ENCODE measurements at places on chromosomes 3 and 15. TPM values are rescaled to one million over a fixed set of nuclear protein-coding genes. Genes with fewer than 3 reads are reported as not detected.

GRCh38 chr3:141619450-141619849 lies 118.6 kb upstream of the RNF7 start:
- DNase-seq: no peak

GRCh38 chr3:140189976-140190375 lies 255.0 kb downstream of the CLSTN2 start:
- DNase-seq: no peak

- no peak for DNase-seq
Measured at GRCh38 chr3:44128057-44128775, 113.5 kb upstream of the TOPAZ1 start.

DNA sequence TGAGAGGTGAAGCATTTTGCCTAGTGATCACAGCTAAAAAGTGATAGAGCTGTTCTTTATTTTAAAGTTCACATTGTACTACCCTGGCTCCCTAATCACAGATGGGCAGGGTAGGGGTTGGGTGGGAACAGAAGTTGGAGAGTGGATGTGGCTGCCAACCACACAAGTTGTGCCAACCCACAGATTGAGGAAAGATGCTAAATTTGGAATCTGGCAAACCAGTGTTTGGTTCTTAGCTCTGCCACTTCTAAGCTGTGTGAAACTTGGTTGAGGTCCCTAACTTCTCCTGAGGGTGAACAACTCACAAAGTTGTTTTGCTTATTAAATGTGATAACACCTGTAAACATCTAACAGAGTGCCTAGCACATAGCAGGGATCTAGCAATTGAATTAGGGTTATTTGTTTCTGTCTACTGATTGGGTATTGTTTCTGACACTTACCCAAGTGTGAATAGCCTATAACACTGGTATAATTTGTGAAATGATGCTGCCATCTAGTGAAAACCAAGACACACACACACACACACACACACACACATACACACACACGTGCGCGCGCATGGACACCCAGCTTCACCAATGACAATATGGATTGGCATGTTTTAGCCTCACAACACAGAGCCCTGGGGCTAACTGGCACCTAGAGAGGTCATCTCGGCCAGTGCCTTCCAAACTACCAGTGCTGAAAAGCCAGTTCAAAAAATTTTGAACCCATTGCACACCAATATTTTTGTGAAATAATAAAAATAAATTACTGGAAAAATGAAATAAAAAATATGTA lies 25.3 kb downstream of the ADGRG7 start:
- DNase-seq: peak; percentile 58

- no peak for DNase-seq
Measured at GRCh38 chr3:55426486-55426885, 60.6 kb downstream of the WNT5A start.

DNA sequence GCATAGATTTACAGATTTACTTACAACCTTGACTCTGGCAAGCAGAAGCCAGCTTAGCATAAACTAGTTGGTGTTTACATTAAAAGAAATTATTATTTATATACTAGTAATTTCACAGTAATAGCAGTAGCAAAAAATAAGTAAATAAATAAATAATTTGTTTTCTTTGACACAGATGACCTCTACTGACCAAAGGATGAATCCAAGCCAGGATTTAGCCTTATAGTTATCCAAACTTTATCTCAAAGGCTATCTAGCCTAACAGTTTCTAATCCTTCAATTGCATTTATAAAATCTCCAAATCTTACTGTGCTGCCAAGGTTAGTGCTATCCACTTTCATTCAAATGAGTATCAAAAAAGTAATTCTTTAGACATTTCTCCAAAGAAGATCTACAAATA lies 64.3 kb downstream of the FRMD5 start:
- peak; percentile 29 for DNase-seq

DNA sequence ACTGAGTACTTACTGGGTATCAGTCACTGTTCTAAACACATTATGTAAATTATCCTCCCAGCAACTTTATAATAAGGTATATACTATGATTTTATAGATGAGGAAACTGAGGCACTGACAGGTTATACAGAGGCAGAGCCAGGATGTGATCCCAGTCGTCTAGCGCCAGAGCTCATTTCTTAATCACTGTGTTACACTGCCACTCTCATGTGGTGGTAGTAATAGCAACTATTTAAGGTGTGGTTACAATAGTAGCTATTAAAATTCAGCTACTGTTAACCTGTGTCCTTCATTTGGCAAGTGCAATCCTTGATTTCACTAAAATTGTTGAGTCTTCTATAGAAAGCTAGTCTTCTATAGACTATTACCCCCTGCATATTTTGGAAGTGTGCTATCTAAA lies 43.1 kb upstream of the TRPC1 start:
- peak; percentile 31 for DNase-seq

GRCh38 chr3:143352850-143353550 lies 233.4 kb downstream of the CHST2 start:
- DNase-seq: no peak

GRCh38 chr3:172692751-172693338 lies 18.0 kb downstream of the NCEH1 start:
- no peak for DNase-seq

- DNase-seq: no peak
Measured at GRCh38 chr3:188513662-188514328, 359.8 kb downstream of the LPP start.

GRCh38 chr3:66326340-66326739 lies 105.5 kb downstream of the SLC25A26 start:
- no peak for DNase-seq

DNA sequence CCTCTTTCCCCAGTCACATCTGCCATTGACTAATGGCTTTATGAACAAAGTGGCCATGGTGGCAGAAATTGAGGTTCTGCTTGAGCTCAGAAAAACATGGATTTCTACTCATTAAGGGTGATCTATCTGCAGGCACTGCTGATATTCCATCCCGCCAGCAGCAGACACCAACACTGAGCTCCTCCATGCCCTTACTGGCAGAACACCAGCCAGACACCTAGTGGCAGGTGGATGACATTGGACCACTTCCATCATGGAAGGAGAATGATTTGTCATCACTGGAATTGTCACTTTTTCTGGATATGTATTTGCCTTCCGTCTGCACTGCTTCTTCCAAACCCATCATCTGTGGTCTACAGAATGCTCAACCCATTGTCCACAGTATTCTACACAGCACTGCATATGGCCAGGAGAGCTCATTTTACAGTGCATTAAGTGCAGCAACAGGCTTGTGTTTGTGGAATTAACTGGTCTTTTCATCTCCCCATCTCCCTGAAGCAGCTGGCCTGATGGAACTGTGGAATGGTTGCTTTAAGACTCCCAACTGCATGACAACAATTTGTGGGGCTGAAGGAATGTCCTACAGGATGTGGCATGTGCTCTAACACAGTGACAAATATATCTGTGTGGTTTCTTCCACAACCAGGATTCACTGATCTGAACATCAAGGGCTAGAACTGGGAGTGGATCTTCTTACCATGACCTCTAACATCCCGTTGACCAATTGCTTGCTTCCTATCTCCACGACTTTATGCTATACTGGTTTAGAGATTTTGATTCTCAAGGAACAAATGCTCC lies 103.4 kb downstream of the WNT7A start:
- no peak for DNase-seq

DNA sequence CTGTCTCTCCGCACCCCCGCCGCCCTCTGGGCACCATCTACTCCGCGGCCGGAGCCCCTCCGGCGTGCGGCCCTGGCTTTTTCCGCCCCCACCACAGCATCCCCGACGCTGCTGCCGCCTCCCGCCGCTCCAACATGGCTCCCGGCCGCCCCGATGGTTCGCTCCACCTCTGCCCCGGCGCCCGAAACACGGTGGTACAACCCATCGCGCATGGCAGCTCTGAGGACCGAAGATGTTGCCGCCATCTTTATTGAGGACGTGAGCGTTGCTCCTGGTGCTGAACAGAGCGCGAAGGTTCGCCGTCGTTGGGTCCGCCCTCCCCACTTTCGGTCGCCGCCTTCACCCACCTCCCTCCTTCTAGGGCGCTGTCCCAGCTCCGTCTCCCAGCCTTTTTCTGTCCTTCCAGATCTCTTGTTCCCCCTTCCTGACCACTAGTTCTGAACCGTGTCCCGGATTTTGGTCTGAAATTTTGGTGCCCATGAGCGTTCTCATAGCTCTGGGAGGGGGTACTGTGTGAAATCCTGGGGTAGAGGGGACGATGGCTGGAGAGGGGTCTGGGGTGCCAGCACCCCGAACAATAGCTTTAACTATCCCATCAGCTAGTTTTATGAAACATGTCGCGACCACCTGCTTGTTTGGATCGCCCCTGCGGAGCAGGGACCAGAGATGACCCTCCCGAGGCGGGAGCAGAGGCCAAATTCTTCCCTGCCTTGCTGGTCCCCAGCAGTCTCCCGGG lies at the start of gene CELSR3:
TSS of gene CELSR3 (minus strand) at position 134 of the 736 bp plus-strand sequence. CDS start 252 bp downstream, outside the sequence.
- peak; percentile 88 for DNase-seq

GRCh38 chr15:43749690-43750345 lies 3.6 kb downstream of the PDIA3 start:
- no peak for DNase-seq

DNA sequence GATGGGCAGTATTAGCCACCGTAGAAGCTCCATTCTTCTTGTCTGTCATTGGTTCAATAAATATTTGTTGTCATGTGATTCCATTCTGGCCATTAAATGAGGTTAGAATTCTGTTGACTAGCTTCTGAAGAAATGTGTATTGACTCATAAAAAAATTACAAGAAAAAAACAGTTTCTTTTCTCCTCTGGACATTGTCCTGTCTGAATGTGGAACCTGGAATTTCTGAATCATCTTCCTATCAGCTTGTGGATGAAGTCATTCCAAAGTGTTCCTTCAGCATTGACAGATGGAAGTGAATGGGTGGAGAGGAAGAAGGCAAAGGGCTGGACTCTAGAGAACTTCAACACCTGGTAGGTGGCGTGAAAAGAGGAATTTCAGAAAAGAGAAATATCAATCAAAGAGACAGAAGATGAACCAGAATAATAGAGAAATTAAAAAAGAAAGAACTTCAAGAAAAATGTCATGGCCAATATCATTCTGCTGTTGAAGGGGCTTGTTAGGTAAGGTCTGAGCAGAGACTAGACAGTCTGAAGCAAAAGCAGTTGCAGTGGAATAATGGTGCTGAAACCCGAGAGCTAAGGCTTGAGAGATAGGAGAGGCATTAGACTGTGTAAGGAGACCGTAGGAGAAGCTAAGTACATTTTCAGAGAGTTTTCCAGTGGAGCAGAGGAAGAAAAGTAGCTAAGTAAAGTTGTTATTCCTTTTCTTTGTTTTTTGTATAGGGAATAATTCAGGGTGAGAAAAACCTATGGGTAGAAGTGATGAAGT lies 806.6 kb downstream of the SQOR start:
- no peak for DNase-seq

GRCh38 chr3:141485641-141486495 lies 959 bp upstream of the RASA2 start:
- no peak for DNase-seq

- DNase-seq: no peak
Measured at GRCh38 chr3:126100634-126101301, 16.8 kb upstream of the SLC41A3 start.

- no peak for DNase-seq
Measured at GRCh38 chr3:69290430-69290829, 95.5 kb downstream of the FRMD4B start.

GRCh38 chr3:73523661-73524060 lies 101.1 kb downstream of the PDZRN3 start:
- no peak for DNase-seq

- no peak for DNase-seq
Measured at GRCh38 chr15:85947936-85948335, 131.7 kb upstream of the AGBL1 start.

GRCh38 chr3:197495999-197496745 lies 59.6 kb downstream of the BDH1 start:
- no peak for DNase-seq

DNA sequence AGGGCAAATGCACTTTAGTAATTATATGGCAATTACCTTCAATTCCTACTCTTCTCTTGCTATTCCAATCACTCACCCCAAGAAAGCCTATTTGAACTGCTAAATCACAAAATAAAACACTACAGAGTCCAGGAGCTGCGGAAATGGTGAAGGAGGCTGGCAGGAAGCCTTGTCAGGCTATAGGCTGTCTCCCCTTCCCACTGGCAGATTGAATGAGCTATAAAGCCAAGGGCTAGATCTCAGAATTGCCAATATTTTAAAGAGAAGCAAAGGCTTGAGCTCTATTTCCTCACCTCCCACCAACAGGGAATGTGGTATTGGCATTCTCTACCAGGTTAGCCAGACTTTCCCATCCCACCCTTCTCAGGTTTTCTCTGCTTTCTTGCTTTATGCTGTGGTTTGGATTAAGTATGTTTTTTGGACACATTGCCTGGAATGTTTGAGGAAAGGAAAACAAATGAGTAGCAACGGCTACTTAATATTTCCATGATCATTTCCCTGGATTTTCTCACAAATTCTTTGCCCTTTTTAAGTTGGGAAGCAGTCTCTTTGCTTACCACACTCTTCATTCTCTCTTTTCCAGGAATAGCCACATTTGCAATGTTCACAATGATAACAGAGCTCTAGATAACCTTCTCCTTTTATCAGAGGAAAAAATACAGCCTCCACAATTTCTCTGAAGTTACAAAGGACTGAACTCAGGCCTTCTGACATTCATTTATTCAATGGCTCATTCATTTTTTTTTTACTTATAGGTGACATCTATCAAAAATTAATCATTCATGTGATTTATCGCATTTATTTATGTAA lies 1125.4 kb downstream of the ROBO1 start:
- no peak for DNase-seq

GRCh38 chr3:172209333-172210321 lies 170.2 kb downstream of the FNDC3B start:
- DNase-seq: no peak

DNA sequence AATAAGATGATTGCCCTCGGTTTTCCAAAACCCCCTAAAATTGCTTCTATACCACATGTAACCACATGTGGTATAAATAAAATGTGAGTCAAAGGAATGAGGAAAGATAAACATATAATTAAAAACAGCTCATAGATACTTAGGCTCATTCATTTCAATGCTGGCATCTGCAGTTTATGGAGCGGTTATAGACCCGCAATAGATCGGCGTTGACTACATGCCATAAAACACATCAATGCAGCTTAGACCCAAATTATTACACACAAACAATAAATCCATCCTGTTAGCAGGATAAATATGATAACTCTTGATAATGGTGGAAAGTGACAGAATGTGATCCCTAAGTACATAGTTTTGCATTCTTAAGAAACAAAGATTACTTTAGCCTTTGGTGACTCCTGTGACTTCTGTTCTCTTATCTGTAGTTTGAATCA lies 143.7 kb downstream of the NR2F2 start:
- no peak for DNase-seq

Gene SLC22A13
- not detected for total RNA-seq

Gene NPAP1
- not detected for total RNA-seq

Gene TF
- 0.59 TPM for total RNA-seq

Gene MEIS2
- total RNA-seq: 29.4 TPM

Gene CCR8
- not detected for total RNA-seq

Gene SNAP23
- 62.8 TPM for total RNA-seq

Gene ITGB5
- 103 TPM for total RNA-seq

Gene PLA1A
- 41.4 TPM for total RNA-seq

Gene LSAMP
- total RNA-seq: 16.1 TPM

Gene SLITRK3
- not detected for total RNA-seq

Gene GABRR3
- total RNA-seq: not detected

Gene RTP3
- total RNA-seq: not detected

Gene LRRC28
- 30.5 TPM for total RNA-seq

Gene TGM4
- not detected for total RNA-seq

Gene CLRN1
- not detected for total RNA-seq

Gene FMN1
- 87.0 TPM for total RNA-seq

Gene SCN10A
- not detected for total RNA-seq
